Hematopoietic multipotent progenitor cell treated with erythropoietin and hydrocortisone succinate and interleukin-3 and kit ligand, for 17 days (in vitro differentiated cells): ENCODE measurements at places on chromosomes 4 and X.

DNA sequence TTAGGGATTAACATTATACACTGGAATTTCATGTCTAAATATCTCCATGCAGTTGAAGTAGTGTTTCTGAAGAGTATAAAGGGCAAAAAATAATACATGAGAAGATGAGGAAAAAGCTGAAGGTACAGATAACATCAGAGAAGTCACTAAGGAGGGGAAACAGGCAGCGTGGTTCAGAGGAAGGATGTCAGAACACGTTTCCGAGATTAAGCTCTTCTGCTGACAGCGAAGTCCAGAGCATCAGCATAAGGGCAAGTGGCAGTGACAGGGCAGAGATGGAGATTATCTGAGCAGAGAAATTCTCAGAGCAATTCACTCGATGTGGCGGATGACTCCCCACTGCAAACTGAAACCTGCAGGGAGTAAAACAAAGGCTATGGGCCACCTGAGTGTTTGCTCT is 443.2 kb upstream of the FRG1 start:
- no peak for DNase-seq

GRCh38 chrX:40945361-40945713 is 139.9 kb upstream of the USP9X start:
- DNase-seq = peak; percentile 10

DNA sequence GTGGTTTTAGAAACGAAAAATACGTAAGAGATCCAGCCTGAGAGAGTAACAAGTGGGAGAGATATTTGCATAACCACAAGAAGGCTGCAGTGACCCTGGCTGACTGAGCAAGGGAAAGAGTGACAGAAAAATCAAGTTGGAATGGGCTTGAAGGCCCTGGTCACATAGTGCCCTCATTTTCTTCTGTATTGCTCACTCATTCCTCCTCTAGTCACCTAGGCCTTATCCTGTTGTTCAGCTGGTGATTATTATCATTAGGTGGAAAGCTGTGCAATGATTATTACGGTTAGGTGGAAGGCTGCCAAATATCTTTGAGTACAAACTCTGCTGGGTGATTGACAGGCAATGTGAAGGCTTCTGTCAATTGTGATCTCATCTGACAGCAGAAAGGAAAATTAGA is 2384.1 kb downstream of the PCDH7 start:
- DNase-seq = no peak

DNA sequence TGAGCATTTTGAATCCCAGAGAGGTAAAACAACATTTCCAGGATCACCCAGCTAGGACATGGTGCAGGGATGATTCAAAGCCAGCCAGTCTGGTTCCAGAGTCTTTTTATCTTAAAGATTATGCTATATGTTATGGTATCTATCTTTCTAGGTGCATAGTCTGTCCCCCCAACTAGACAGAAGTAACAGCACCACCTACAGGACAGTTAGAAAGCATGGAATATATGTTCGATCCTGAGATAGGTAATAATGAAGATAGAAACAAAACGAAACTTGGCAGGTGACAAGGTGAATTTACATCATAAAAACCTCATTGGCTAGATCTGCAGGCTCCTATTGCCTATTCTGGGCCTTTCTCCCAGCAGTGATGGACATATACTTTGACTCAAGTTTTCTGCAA is 723.2 kb downstream of the SMARCA1 start:
- DNase-seq = no peak

GRCh38 chr4:173243917-173244658 is 75.5 kb downstream of the GALNT7 start:
- no peak for DNase-seq

DNA sequence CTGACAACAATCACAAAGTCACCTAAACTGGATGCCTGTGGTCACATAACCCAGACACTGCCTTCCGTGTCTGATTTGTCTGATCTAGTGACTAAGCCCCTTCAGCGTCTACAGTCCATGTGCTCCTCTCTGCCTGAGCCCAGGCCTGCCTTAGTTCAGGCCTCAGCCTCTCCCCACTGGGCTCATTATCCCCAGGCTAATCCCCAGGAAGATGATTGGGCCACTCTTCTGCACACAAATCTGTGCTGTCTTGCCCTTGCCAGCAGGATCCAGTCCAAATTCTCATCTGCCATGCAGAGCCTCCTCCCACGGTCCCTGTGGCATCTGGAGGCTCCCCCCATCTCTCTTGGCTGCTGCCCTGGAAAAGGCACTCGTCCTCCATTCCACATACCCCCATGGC is 96.5 kb downstream of the SLC2A9 start:
- no peak for DNase-seq

GRCh38 chr4:155522201-155522600 is 144.4 kb upstream of the GUCY1A1 start:
- DNase-seq = no peak

GRCh38 chr4:57094832-57095223 is 15.4 kb downstream of the IGFBP7 start:
- no peak for DNase-seq

GRCh38 chr4:146170149-146170548 is 5.4 kb upstream of the LSM6 start:
- DNase-seq = no peak

DNA sequence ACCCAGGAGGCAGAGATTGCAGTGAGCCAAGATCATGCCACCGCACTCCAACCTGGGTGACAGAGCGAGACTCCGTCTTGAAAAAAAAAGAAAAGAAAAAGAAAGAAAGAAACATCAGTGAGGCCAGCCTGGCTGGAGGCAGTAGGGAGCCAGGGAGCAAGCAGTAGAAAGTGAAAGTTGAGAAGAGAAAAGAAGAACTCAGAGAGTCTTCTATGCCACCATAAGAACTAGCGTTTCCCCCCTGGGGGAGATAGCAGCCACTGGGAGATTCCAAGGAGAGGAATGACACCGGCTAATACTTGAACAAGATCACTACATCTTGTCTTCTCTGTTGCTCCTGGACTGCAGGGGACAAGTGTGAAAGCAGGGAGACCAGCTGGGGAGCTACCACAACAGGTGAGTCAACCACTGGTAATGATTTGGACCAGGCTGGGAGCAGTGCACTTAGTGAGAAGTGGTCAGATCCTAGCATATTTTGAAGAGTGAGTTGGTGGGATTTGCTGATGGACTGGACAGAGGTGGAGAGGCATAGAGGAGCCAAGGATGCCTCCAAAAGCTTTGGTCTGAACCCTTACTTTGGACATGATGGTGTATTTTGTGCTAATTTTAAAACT is 33.4 kb downstream of the SLC2A9 start:
- no peak for DNase-seq

DNA sequence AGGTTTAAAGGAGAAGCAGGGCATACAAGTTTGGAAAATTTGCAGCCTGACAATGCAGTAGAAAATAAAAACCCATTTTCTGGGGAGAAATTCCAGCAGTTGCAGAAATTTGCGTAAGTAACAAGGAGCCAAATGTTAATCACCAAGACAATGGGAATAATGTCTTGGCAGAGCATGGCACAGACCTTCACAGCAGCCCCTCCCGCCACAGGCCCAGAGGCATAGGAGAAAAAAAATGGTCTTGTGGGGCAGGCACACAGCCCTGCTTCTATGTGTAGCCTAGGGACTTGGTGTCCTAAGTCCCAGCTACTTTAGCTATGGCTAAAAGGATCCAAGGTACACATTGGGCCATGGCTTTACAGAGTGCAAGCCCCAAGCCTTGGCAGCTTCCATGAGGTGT is 65.7 kb downstream of the SPOCK3 start:
- no peak for DNase-seq

DNA sequence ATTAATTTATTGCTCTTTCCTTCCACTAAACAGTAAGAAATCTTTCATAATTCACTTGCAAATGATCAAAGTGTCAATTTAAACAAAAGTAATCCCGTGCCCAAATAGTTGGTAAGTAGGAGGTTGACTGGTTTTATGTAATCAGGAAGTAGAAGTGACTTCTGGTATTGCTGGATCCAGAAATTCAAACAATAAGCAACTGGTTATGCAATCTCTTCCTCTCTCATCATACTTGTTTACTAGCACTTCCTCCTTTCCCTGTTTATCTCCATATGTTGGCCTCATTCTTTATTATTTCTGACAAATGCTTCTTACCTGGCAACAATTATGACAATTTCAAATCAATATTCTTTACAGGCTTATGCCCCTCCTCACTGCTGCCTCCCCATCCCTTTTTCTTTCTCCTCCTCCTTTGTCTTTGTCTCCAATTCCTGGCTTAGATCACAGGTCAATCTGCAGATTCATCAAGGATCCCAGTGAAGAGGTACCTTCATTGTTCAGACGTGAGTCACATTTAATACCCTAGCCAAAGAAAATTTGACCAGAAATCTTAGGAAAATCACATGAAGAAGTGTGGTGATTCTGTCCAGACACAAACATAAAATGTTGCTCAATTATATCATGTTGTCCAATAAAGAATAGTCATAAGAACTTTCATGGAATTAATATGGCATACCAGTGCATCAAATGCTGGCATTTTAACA is 323.2 kb upstream of the PCDH7 start:
- no peak for DNase-seq

- DNase-seq = no peak
Observed at GRCh38 chr4:73679836-73680235, 59.6 kb upstream of the RASSF6 start.

DNA sequence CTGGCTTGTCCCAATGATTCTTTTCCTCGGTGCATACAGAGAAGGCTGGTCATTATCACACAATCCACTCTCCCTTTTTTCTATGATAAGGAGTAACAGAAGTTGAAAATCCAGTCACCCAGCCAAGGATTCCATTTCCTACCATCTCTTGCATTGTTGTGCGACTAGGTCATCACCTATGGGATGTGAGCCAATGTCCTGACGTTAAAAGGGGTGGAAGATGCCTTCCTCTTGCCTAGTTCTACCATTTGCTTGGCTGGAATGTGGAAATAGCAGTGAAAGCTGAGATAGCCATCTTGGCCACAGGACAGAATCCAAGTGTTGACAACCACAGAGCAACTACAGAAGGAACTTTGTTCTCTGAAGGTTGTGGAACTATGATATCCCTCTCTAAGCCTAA is 132.2 kb upstream of the KIT start:
- no peak for DNase-seq

- DNase-seq = no peak
Observed at GRCh38 chrX:135625995-135626394, 87.4 kb upstream of the CT45A1 start.

GRCh38 chr4:129334136-129334535 is 238.2 kb downstream of the C4orf33 start:
- DNase-seq = no peak

- DNase-seq = no peak
Observed at GRCh38 chr4:26727844-26728243, 132.8 kb upstream of the STIM2 start.

GRCh38 chr4:26431461-26432180 is 58.7 kb downstream of the CCKAR start:
- DNase-seq = no peak

- DNase-seq = no peak
Observed at GRCh38 chr4:139916041-139916440, 237.9 kb downstream of the MAML3 start.

GRCh38 chrX:100445593-100445992 is 35.5 kb upstream of the PCDH19 start:
- DNase-seq = no peak

- DNase-seq = no peak
Observed at GRCh38 chr4:34422472-34423175, 1821.7 kb downstream of the ARAP2 start.
